ENCODE measurements at places on chromosomes 1 and 21.

DNA sequence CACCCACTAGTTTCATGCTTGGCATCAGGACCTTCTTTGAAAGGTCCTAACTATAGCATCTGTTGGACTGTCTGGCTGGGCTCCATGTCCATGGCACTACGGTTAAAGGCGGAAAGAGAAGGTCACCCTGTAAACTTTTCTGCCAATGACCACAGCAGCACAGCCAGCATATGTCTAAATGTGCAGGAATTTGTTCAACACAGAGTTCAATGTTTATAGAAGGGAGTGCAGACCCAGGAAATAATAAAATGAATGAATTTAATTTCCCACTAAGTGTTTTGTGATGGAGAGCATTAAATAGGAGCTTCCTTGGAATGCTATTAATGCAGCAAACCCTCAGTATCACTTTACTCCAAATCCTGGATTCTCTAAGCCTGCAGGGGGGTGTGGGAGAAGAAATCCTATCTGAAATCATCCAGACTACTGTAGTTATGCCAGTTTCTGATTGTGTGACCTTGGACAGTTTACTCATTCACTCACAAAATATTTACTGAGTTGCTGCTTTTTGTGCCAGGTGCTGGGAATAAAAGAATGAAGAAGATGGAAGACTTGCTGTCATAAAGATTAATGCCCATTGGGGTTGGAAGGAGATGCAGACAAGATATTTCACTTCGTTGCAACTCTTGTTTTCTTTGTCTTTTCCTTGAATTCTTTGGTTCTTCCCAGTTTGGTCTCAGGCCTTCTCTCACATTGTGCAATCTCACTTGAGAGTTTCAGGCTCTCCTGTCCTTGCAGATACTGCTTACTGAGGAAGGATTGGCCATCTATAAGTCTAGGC lies 195.0 kb downstream of the ROR1 start:
- H3K36me3 ChIP-seq = no peaks in the 10 kb centered on the region
- peaks cover 2% of the 10 kb centered on the region for H3K27me3 ChIP-seq
- peaks cover 14% of the 10 kb centered on the region for H3K4me1 ChIP-seq
- DNase-seq = no peak
- no peak overlapping the region for H3K27ac ChIP-seq

DNA sequence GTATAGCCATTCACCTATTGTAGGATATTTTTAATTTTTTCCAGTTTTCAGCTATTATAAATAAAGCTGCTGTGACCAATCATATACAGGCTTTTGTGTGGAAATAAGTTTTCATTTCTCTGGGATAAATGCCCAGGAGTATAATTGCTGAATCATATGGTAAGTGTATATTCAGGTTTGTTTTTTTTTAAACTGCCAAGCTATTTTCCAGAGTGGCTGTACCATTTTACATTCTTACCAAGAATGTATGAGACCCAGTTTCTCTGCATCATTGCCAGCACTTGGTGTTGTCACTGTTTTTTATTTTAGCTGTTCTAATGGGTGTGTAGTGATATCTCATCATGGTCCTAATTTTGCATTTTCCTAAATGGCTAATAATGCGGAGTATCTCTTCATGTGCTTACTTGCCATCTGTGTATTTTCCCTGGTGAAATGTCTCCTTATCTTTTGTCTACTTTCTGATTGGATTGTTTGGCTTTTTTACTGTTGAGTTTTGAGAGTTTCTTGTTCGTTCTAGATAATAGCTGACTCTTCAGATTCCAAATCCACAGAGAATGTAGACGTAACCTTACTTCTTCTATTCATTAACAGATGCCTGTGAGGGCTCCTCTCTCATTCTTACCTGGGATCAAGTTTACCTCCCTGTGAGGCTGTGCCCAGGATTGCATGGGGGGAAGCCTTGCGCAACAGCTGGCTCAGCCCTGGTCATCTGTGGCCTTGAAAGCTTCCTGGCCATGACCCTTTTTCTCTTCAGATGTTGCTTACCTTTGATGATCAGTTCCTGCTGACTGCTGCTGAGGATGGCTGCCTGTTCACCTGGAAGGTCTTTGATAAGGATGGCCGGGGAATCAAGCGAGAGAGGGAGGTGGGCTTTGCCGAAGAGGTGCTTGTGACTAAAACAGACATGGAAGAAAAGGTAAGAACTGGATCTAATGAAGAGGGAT lies 42.6 kb downstream of the CFAP57 start:
- H3K27me3 ChIP-seq = no peaks in the 10 kb centered on the region
- H3K4me3 ChIP-seq = no peak overlapping the region
- H3K36me3 ChIP-seq = peaks cover 7% of the 10 kb centered on the region
- no peak overlapping the region for H3K27ac ChIP-seq

DNA sequence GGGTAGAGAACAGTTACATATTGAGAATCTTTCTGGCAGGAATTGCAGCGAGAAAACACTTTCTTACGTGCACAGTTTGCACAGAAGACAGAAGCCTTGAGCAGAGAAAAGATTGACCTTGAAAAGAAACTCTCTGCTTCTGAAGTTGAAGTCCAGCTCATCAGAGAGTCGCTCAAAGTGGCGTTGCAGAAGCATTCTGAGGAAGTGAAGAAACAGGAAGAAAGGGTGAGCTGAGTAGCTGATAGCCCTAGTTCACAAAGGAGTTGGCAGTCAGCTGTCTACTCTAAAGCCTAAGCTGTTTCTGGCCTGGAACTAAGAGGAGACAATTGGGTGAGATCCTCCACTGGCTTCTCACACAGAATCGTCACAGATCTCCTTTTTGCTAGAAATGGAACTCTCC lies 20.3 kb upstream of the SH3BGRL3 start:
- no peak for DNase-seq
- no peaks in the 10 kb centered on the region for H3K4me1 ChIP-seq
- no peaks in the 10 kb centered on the region for H3K36me3 ChIP-seq
- no peak overlapping the region for H3K4me3 ChIP-seq
- no peak overlapping the region for H3K27ac ChIP-seq

- H3K27ac ChIP-seq = no peak overlapping the region
- peaks cover 4% of the 10 kb centered on the region for H3K36me3 ChIP-seq
- no peak for DNase-seq
- peaks cover 1% of the 10 kb centered on the region for H3K27me3 ChIP-seq
Observed at GRCh38 chr1:8096105-8097011, 70.2 kb upstream of the ERRFI1 start.

DNA sequence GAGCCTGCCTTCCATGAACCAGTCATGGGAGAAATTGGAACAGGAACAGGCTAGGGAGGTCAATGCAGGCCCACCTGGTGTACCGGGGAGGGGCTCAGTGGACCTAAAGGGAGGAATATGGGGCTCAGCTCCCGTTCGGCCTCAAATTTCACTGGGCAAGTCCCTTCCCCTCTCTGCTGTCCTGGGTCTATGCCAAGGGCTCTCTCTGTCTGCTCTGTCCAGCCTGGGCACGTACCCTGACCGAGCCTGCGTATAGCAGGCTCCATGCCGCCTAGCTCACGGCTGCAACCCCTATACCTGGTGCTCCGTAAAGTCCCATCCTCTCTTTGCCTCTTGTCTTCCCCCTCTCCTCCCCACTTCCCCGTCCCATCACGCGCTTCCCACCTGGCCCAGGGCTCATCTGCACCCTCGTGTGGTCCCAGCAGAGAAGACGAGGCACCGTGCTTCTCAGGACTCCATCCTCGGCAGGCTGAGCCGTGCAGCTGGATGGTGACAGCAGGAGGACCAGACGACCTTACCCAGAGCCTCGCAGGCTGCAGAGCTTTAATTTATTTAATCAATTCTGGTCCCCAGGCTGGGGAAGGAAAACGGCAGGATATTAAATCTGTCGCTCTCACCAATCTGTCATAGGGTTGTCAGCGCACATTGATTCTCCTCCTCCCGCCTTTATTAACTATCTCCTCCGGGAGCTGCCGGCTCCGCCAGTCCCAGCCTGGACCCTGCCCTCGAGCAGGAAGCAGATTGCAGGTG lies 25.0 kb upstream of the DISP3 start:
- peak; percentile 76 for DNase-seq
- peak overlapping the region; percentile 83 for H3K4me3 ChIP-seq
- peaks cover 62% of the 10 kb centered on the region for H3K4me1 ChIP-seq
- H3K27me3 ChIP-seq = peaks cover 22% of the 10 kb centered on the region
- peak overlapping the region; percentile 90 for H3K27ac ChIP-seq

- no peak overlapping the region for H3K4me3 ChIP-seq
- no peaks in the 10 kb centered on the region for H3K4me1 ChIP-seq
- no peak overlapping the region for H3K27ac ChIP-seq
- H3K36me3 ChIP-seq = peaks cover 13% of the 10 kb centered on the region
Observed at GRCh38 chr1:77170687-77171086, 48.5 kb downstream of the PIGK start.

GRCh38 chr1:21149430-21149854 lies 27.3 kb downstream of the EIF4G3 start:
- H3K27me3 ChIP-seq = peaks cover 1% of the 10 kb centered on the region
- peak overlapping the region; percentile 62 for H3K27ac ChIP-seq
- H3K4me1 ChIP-seq = peaks cover 10% of the 10 kb centered on the region
- H3K36me3 ChIP-seq = no peaks in the 10 kb centered on the region
- no peak overlapping the region for H3K4me3 ChIP-seq

- H3K27ac ChIP-seq = no peak overlapping the region
- H3K4me1 ChIP-seq = no peaks in the 10 kb centered on the region
- H3K36me3 ChIP-seq = no peaks in the 10 kb centered on the region
- no peak overlapping the region for H3K4me3 ChIP-seq
Observed at GRCh38 chr1:241654019-241654418, 1.9 kb downstream of the WDR64 start.

GRCh38 chr1:31793086-31793485 lies 22.7 kb downstream of the SPOCD1 start:
- no peak overlapping the region for H3K4me3 ChIP-seq
- DNase-seq = peak; percentile 4
- H3K36me3 ChIP-seq = no peaks in the 10 kb centered on the region
- H3K27ac ChIP-seq = no peak overlapping the region
- peaks cover 2% of the 10 kb centered on the region for H3K4me1 ChIP-seq
- H3K27me3 ChIP-seq = peaks cover 11% of the 10 kb centered on the region
